ENCODE measurements at places on chromosomes 16 and 17.

- H3K4me1 ChIP-seq = peaks cover 26% of the 10 kb centered on the region
- H3K36me3 ChIP-seq = peaks cover 20% of the 10 kb centered on the region
- H3K4me3 ChIP-seq = no peak overlapping the region
- no peak for DNase-seq
- H3K27ac ChIP-seq = peak overlapping the region; percentile 16
Measured at GRCh38 chr16:27237219-27238015, 31.2 kb downstream of the NSMCE1 start.

DNA sequence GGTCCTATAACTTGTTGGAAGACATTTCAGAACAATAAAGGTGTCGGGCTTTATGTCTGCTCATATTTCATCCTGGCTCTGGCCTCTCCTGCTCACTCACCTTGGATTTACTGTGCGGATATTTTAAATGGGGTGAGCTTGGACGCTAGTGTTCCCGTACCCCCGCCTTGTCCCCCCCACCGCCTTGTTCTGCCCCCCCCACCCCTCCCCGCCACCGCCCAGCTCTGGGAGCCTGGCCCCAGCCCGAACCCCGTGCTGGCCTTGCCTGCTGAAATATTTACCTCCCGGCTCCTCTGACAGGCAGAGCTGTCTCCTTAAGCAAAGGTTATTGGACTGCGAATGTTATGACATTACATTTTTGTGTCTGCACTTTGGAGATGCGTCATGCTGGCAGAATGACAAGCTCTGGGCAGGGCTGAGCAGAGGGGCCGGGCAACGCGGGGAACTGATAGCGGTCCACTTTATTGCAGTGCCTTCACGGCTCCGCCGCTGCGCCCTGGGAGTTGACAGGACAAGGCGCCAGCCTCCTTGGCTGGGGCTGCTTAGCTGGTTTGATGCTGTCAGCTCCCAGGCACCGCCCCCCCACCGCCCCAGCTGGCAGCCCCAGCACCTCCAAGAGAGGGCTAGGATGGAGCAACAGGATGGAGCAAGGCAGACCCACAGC, 222.5 kb upstream of the GSE1 start:
- H3K4me3 ChIP-seq = no peak overlapping the region
- peak overlapping the region; percentile 75 for H3K27ac ChIP-seq
- no peaks in the 10 kb centered on the region for H3K36me3 ChIP-seq
- peaks cover 36% of the 10 kb centered on the region for H3K4me1 ChIP-seq

GRCh38 chr17:65629234-65629690, 67.8 kb upstream of the AXIN2 start:
- H3K27me3 ChIP-seq = no peaks in the 10 kb centered on the region
- no peaks in the 10 kb centered on the region for H3K36me3 ChIP-seq
- DNase-seq = no peak
- peaks cover 5% of the 10 kb centered on the region for H3K4me1 ChIP-seq
- no peak overlapping the region for H3K4me3 ChIP-seq

DNA sequence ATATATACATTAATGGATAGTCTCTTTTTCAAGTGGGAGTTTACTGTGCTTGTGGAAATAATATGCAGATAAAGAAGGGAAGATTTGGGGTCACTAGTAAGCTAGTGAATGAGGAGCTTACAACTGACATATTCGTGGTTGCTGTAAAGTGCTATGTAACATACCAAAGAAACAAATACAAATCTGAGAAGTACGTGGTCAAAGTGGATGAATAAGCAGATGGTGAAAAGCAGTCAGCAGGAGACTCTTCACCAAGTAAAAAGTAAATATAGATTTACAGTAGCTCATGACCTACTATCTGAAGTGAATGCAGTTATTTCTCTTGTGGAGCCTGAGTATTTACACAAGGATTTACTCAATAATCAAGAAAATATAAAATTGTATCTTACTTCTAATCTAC, 136.6 kb upstream of the ELAC2 start:
- H3K4me1 ChIP-seq = no peaks in the 10 kb centered on the region
- H3K4me3 ChIP-seq = no peak overlapping the region
- no peaks in the 10 kb centered on the region for H3K27me3 ChIP-seq
- no peak for DNase-seq
- H3K27ac ChIP-seq = no peak overlapping the region

DNA sequence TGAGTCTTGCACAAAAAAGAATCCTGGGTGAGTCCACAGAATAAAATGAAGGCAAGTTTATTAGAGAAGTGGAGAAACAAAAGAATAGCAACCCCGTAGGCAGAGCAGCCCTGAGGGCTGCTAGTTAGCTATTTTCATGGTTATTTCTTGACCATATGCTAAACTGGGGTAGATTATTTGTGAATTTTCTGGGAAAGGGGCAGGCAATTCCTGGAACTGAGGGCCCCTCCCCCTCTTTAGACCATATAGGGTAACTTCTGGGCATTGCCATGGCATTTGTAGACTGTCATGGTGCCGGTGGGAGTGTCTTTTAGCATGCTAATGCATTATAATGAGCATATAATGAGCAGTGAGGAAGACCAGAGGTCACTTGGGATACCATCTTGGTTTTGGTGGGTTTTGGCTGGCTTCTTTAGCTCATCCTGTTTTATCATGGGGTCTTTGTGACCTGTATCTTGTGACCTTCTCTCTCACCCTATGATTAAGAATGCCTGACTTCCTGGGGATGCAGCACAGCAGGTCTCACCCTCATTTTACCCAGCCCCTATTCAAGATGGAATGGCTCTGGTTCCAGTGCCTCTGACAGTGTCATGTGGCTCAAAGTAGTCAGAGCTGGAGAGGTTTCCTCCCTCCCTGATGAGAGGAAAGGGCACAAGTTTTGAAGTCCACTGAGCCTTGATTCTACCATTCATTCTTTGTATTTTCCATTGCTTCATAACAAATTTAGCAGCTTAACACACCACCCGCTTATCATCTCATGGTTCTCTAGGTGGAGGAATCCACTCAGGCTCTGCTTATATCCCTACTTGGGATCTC, 55.7 kb upstream of the LGALS9 start:
- no peak for DNase-seq
- H3K4me1 ChIP-seq = peaks cover 59% of the 10 kb centered on the region
- H3K36me3 ChIP-seq = peaks cover 4% of the 10 kb centered on the region
- no peak overlapping the region for H3K4me3 ChIP-seq
- no peaks in the 10 kb centered on the region for H3K27me3 ChIP-seq

DNA sequence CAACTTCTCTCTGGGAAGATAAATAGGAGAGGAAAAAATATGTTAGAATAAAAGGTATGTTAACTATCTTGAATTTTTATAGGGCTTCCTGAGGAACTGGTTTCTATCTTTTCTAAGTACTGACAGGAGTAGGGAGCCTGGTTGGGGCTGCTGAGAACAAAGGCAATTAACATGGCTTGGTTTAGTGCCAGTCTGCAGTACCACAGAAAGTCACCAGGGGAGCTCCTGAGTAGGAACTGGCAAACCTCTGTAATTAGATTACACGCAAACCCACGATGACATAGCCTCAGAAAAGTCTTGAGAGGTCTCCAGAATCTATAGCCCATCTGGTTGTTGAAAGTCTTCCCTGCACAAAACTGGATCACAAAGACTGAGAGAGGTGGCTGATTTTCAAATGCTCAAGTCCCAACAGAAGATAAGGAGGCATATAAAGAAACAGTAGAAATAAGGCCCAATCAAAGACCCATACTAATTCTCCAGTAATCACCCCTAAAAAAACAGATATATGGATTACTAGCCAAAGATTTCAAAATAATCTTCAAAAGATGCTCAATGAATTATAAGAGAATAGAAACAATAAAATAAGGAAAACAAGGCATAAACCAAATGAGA, 11.7 kb upstream of the CNTNAP4 start:
- no peak for DNase-seq
- no peaks in the 10 kb centered on the region for H3K36me3 ChIP-seq
- no peaks in the 10 kb centered on the region for H3K4me1 ChIP-seq
- no peaks in the 10 kb centered on the region for H3K27me3 ChIP-seq

- no peak overlapping the region for H3K27ac ChIP-seq
- H3K4me3 ChIP-seq = no peak overlapping the region
- H3K4me1 ChIP-seq = no peaks in the 10 kb centered on the region
- DNase-seq = no peak
Measured at GRCh38 chr16:82281544-82281943, 111.5 kb upstream of the MPHOSPH6 start.

DNA sequence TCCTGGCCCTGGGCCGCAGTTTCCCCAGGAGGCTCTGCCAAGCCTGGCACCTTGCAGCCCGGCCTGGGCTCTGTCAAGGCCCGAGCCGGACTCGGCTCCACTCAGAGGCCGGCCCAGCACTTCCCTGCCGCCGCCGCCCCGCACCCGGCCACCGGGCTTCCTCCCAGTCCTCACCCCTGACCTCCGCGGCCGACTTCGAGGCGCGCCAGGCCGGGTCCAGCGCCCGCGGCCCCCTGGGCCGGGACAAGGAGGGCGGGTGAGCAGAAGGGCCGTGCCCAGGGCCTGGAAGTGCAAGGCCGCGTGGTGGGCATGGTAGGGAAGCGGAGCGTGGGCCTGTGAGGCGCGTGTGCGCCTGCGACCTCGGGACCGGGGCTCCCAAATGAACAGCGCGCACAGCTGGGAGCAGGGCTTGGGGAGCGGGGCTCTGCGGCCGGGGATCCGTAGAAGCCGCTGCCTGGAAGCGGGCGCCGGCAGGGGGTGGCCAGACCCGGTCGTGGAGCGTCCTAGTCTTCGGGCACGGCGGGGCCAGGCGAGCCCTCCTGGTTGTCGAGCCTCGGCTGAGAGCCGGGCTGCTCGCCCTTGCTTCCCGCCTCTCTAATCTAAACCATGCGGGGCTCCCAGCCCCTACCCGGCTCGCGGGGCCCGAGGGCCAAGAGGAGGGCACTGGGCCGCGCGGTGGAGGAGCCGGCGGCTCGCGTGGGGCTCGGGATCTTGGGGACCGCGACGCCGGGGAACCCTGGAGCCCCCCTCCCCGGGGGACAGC, 503 bp upstream of the TBX4 start:
- no peak overlapping the region for H3K27ac ChIP-seq
- H3K27me3 ChIP-seq = peaks cover 79% of the 10 kb centered on the region
- no peaks in the 10 kb centered on the region for H3K36me3 ChIP-seq
- H3K4me1 ChIP-seq = peaks cover 29% of the 10 kb centered on the region
- H3K4me3 ChIP-seq = no peak overlapping the region

DNA sequence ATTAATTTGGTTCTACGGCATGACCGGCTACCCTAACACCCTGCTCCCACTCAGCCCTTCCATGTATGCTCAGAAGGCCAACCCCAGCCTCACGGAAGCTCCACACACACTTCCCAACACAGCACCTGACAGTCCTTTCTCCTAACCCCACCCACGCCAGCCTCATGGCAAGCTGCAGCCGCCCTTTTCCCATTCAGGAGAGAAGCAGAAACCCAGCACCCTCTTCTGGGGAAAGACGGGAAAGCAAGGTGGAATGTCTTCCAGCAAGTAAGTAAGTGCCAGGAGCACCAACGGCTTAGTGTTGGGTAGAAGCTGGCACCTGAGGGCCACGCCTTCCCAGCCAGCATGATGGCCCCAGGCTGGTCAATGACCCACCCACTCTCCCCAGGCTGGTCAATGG, 32.1 kb downstream of the ABR start:
- peak; percentile 84 for DNase-seq
- peaks cover 5% of the 10 kb centered on the region for H3K4me1 ChIP-seq
- H3K36me3 ChIP-seq = no peaks in the 10 kb centered on the region
- peaks cover 7% of the 10 kb centered on the region for H3K27me3 ChIP-seq
- H3K4me3 ChIP-seq = no peak overlapping the region

- no peak within 1 kb of the TSS for H3K4me3 ChIP-seq
- no peak within 1 kb of the TSS for H3K27ac ChIP-seq
- no peaks in the 10 kb centered on the region for H3K36me3 ChIP-seq
Measured at GRCh38 chr17:41140360-41141131, at the start of gene KRTAP4-6. Gene KRTAP4-6 (minus strand): TSS chr17:41140544. CDS start chr17:41140487, 57 bp downstream.

GRCh38 chr17:81480140-81481072, 32.2 kb downstream of the ACTG1 start:
- no peak for DNase-seq
- H3K27ac ChIP-seq = no peak overlapping the region
- peaks cover 34% of the 10 kb centered on the region for H3K4me1 ChIP-seq
- no peak overlapping the region for H3K4me3 ChIP-seq
- no peaks in the 10 kb centered on the region for H3K36me3 ChIP-seq

GRCh38 chr16:57999971-58000705, at the start of gene ZNF319:
Gene ZNF319 (minus strand): TSS chr16:58000672. CDS start chr16:57998265, 2,407 bp downstream.
- DNase-seq = no peak
- H3K27me3 ChIP-seq = no peaks in the 10 kb centered on the region
- peak within 1 kb of the TSS; percentile 83 for H3K27ac ChIP-seq
- peaks cover 4% of the 10 kb centered on the region for H3K4me1 ChIP-seq
- peaks cover 32% of the 10 kb centered on the region for H3K36me3 ChIP-seq
- H3K4me3 ChIP-seq = peak within 1 kb of the TSS; percentile 89

- H3K4me3 ChIP-seq = no peak overlapping the region
- no peak overlapping the region for H3K27ac ChIP-seq
- peaks cover 9% of the 10 kb centered on the region for H3K4me1 ChIP-seq
- H3K36me3 ChIP-seq = no peaks in the 10 kb centered on the region
Measured at GRCh38 chr16:12258861-12259645, 282.5 kb downstream of the SNX29 start.

GRCh38 chr16:49602201-49602975, 228.8 kb downstream of the C16orf78 start:
- H3K27me3 ChIP-seq = no peaks in the 10 kb centered on the region
- no peak overlapping the region for H3K4me3 ChIP-seq
- no peak overlapping the region for H3K27ac ChIP-seq

DNA sequence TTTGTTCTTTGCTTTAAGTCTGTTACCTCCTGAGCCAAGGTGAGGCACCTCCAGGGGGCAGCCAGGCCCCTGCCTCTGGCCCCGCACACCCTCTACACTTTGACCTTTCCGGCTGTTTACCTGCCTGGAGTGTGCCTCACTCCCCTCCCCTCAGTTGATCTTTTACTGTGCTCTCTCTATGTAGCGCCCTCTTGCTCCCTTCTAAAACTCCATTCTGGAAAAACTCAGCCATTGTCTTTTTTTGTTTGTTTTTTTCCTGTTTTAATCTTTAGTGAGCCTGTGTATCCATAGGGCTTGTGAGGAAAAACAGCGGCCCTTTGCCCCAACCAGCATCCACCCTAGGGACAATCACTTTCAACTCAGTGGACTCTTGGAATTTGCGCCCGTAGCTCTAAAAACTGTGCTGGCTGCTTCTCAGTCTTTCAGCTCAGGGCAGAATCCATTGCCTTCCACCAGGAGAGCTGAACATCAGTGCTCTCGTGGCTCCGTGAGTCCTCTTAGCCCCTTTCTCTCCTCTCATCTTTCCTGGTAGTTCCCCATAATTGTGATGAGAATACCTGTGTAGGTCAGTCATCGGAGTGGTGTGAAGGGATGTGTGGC, 4.3 kb downstream of the AMDHD2 start:
- H3K4me1 ChIP-seq = peaks cover 55% of the 10 kb centered on the region
- H3K4me3 ChIP-seq = peak overlapping the region; percentile 5
- no peaks in the 10 kb centered on the region for H3K27me3 ChIP-seq
- H3K27ac ChIP-seq = peak overlapping the region; percentile 77
- peak; percentile 65 for DNase-seq

DNA sequence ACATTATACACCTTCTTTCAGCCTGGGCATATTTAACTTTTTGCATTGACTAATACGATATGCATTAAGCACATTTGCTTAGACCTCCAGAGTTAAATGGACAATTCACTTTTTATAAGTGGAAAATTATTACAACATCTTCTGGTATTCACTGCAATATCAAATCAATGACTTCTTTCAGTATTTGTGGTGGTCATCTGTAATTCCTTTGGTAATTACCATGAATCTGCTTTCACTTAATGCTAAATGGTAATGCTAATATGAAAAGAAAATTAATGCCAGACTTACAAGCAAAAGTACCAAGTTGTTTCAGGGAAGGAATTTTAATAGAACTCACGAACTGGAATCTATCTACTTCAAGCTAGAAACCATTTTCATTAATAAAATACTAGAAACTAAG, 6.4 kb downstream of the GPATCH8 start:
- peaks cover 3% of the 10 kb centered on the region for H3K4me1 ChIP-seq
- DNase-seq = no peak
- H3K4me3 ChIP-seq = no peak overlapping the region
- no peaks in the 10 kb centered on the region for H3K27me3 ChIP-seq
- H3K36me3 ChIP-seq = no peaks in the 10 kb centered on the region
- no peak overlapping the region for H3K27ac ChIP-seq

All from large intestine (tissue), 12 donors.